ENCODE measurements at places on chromosomes 7 and 10.

- DNase-seq, result no peak
These were observed 274.6 kb downstream of the ARL4A start for GRCh38 chr7:12961910-12962480.

DNA sequence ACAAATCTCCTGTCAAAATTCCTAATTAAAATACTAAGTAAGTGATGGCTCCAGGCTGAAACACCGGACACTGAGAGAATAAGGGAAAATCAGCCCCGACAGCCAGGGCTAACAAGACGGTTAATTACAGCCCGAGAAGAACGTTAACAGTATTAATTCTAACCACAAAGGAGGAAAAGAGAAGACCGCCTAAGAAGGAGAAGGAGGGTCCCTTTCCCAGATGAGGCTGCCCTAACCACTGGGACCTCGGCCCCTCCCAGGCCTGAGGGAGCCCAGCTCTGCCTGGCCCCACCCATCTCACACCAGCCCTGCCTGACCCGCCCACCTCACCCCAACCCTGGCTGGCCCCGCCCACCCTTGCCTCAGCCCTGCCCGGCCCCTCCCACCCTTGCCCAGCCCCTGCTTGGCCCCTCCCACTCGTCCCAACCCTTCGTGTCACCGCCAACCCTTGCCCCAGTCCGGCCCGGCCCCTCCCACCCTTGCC lies 51.3 kb downstream of the PWWP2B start:
- peak; percentile 60 for DNase-seq

DNA sequence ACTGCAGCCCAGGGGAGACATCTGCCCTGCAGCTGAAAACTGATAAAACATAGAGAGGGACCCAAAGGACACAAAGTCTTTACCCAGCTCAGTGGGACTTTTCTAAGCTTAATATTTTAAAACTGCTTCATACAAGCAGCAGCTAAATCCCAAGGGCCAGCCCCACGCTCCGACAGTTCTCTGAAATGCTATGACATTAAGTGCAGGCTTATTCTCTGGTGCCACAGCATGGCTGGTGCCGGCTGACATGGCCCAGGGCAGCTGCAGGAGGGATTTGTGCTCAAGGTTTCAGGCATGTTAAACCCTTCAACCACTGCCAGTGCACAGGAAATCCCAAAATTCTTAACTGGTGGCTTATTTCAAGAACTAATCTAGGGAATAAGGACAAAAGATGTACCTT lies 170.9 kb downstream of the PARD3 start:
- no peak for DNase-seq

GRCh38 chr10:90914992-90915765 lies 5.7 kb downstream of the ANKRD1 start:
- DNase-seq, result no peak

GRCh38 chr10:21976739-21977138 lies 26.8 kb downstream of the DNAJC1 start:
- no peak for DNase-seq

DNA sequence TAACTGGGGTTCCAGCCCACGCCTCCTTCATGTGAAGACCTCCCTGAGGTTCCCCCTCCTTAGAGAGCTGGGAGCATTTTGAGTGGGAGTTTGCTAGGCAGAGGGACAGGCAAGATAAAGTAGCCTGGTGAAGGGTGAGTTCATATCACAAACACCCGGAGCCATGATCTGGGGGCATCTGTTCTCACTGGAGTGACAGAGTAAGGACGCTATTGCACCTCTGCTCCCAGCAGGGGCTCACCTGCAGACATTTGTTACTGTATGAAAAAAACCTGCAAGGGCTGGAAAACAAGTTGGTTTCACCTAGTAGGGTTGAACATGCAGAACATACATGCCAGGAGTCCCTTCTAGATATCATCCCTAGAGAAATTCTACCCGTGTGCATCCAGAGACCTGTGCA lies 88.4 kb downstream of the CARD11 start:
- DNase-seq, result no peak

DNA sequence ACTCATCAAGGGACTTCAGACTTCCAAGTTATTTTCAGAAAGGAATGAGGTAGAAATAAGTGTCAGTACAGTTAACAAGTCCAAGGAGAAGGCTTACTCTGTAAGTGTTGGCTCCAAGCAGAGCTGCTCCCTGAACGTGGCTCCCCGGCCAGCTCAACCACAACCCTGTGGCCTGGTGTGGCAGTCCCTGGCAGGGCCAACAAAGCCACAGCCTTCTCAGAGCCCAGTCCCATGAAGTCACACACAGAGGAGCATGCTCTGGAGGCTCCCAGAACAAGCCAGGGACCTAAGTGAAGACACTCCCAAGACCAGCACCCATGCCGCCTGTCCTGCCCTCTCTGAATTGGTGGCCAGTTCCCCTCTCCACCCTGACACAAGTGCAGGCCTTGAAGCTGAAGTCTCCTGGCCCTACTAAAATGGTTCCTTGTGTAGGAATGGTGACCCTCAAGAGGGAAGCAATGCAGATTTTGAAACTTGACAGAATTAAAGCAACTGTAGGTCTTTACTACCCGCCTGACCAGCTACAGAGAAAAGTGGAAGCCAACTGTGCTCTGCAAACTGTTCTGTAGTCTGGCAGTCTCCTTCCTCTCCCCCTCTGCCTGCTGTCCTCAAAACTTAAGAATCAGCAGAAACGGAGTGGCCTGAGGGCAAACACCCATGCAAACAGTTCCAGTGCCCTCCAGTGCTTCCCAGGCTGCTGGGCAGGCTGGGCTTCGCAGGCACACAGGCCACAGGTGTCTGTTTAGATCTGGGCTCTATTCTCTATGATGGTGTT lies 51.1 kb downstream of the NOD1 start:
- DNase-seq, result no peak

DNA sequence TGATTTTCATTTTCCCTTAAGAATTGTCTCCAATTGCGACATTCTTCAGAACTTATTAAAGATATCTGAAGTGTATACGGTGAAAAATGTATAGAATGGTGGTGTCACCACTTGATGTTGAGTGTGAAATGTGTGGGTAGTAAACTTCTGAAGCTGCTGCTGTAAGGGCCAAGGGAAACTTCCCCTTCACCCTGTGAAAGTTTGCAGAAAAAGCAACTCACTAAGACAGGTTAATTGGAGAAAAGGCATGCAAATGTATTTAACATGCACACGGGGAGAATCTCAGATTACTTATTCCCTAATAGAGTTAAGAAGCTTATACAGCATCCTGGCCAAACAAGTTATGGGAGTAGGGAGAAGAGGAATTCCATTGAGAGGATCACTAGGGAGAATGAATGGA lies 173.0 kb downstream of the NSUN6 start:
- DNase-seq, result no peak

- DNase-seq, result no peak
These were observed 1163.4 kb upstream of the AUTS2 start for GRCh38 chr7:68434857-68435256.

DNA sequence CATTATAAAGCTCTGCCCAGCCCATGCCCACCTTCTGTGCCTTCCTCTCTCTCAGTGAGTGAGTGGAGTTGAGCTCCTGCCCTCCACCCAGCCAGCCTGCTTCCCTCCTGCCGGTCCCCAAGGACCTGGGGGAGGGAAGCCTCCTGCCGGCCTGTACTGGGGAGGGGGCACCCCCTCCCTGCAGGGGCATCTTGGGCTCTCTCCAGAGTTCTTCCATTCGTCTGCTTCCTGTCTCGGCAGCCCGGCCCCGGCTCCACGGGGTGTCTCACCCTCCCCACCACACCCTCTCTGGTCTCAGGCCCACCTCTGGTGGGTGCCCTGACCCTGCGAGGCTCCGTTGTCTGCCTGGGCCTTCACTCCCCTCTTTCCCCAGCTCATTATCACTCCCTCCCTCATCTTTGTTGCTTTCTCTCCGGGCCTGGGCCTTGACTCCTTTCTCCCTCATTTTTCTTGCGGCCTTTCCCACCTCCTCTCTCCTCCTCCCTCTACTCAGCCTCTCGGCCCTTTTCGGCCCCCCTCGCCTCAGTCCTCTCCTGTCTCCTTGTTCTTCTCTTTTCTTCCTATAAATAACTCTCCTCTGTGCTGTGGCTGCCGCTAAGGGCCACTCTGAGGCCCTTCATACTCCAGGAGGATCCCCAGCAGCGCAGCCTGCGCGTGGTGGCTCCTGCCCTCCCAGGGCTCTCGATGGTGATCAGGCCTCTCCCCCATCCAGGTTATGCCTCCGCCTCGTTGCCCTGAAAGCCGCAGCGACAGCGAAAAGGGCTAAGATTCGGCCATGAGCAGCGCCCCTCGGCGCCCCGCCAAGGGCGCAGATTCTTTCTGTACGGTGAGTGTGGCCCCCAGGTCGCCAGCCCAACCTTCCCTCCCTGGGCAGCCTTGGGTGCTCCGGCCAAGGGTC lies 2.1 kb downstream of the SLC4A2 start:
- no peak for DNase-seq

DNA sequence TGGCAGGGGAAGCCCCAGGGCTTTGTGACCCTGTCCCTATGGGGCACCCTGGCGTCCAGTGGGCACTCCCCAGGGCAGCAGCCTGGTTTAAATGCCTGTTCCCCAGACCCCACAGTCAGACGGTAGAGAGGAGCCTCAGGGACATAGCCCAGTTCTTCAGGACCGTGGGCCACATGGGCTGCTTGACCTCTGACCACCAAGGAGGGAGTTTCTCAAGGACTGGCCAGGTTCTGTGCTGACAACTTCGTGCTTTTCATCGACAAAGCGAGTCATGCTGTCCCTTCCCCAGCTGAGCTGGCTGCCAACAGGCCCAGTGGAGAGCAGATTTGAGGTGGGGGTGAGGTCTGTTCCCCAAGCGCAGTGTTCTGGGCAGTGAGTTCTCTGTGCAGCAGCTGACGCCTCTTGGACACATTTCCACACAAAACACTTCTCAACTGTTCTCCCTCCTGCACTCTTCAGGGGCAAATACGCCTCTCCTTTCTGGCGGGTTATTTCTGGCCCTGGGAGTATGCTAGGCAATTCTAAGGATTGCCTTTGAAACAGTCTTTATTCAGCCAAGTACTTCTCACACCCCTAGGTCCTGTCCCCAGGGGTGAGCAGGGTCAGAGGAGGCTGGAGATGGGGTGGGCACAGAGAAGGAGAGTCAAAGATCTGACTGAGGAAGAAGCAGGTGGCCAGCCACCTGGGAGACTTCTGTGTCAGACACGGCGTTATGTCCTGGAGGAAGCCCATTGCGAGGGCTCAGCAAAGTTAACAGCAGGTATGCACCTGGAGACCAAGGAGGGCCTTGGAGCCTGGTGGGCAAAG lies 57.3 kb upstream of the CAMK2B start:
- DNase-seq, result no peak

DNA sequence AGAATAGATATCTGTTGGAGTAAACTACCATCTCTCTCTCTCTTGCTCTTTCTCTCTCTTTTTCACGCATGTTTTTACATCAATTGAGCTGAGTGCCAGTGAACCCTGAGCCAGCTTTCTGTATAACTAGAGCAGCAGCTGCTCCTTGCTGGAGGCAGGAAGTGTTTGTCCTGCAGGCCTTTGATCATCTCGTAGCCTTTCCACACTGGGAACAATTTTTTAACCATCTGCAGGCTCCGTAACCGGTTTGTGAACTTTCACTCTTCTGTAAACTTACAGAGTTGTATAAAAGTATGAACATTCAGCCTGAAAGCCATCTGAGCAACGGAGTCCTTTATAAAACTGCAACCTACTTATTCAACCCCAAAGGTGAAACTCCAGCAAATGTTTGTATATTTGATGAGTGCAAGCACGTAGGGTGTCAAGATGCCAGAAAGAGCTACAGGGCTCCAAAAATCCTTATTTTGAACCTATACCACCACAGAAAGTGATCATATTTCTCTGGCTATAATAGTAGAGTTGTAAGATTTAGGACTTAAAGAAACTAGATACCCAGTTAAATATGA lies 162.8 kb upstream of the NFE2L3 start:
- no peak for DNase-seq

DNA sequence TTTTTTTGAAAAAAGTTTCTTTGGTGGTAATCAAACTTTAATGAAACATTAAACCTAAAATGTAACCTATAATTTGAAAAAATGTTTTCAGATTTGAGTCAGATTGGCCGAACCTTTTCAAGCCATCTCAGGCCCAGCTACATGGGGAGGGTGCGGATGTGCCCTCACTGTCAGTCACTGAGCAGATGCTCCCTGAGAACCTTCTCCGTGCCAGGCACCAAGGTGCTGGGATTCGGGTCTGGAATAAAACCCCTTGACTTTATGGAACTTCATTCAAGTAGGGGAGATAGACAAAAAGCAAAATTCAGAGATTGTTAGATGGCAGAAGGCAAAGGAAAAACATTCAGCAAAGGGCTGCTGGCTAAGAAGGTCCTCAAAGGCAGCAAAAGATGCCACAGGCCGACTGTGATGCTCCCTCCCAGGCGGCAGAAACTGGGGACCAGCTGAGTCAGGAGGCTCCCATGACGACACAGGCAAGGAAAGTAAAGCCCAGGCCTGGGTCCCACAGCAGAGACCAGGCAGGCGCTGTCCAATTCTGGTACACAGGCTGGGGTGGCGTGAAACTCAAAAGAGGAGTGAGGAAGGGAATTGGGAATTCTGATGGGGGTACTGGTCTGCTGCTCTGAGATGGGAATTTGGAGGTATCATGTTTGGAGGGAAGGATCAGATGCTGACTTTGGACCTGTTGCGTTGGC lies 82.2 kb upstream of the DDC start:
- DNase-seq, result no peak

DNA sequence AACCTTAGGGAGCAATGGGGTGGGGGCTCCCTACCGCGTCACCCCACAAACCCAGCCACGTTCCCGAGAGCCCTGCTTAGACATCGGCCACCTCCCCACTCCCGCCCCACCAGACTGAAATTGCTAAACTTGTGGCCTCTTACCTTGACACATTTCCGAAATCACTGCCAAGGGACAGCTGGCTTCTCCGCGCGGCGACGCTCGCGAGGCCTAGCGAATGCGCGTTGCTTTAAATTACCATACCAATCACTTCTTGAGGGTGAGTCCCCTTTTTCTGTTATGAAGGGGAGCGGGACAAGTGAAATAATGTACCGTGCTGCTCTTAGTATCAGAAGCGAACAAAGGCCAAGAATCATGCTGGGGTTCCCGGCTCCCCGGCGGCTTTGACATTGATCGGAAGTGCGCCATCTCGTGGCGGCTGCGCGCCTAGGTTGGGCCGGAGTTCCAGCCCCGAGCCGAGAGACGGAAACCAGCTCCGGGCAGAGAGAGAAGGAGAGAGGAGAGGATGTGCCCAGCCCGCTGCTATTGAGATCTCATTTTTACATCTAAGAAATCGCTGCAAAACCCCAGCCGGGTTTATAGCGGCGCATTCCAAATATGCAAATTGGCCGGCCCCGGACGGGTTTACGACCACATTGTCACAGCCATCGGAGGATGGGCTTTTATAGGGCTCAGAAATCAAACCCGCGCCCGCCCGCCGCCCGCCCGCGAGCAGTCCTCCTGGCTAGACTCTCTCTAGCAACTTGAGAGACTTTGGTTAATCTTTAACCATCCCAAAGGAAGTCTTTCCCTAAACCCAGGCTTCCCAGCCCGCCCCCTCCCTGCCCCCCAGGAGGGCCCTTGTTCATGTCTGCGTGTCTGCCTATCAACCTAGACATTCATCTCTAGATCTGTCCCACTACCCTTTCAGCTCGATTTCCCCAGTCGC lies 5.3 kb downstream of the HOXA11 start:
- DNase-seq, result peak; percentile 95

- DNase-seq, result no peak
These were observed 1183.4 kb upstream of the AUTS2 start for GRCh38 chr7:68414631-68415425.
